Left cardiac atrium (tissue), 4 donors: ENCODE measurements at places on chromosomes 6 and 20. TPM values are rescaled to one million over a fixed set of nuclear protein-coding genes. Genes with fewer than 3 reads are reported as not detected.

GRCh38 chr6:151172751-151173150 lies 67.0 kb upstream of the AKAP12 start:
- DNase-seq, result no peak

DNA sequence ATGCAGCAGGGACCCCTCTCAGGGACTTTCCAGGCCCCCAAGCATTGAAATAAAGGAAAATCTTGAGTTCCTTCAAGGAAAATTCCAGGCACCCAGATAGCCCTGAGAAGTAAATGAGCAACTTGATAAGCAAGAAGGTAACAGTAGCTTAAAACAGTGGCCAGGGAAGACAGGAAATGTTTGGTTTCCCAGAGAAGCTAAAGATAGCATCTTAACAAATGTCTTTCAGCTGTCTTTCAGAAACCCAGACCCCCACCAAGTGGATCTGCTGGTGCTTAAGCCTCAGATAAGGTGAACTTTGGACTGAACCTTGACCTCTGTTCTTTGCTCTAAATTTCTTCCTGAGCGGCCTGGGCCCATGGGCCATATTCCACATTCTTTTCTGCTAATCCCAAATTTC lies 117.8 kb upstream of the CST7 start:
- DNase-seq, result no peak

DNA sequence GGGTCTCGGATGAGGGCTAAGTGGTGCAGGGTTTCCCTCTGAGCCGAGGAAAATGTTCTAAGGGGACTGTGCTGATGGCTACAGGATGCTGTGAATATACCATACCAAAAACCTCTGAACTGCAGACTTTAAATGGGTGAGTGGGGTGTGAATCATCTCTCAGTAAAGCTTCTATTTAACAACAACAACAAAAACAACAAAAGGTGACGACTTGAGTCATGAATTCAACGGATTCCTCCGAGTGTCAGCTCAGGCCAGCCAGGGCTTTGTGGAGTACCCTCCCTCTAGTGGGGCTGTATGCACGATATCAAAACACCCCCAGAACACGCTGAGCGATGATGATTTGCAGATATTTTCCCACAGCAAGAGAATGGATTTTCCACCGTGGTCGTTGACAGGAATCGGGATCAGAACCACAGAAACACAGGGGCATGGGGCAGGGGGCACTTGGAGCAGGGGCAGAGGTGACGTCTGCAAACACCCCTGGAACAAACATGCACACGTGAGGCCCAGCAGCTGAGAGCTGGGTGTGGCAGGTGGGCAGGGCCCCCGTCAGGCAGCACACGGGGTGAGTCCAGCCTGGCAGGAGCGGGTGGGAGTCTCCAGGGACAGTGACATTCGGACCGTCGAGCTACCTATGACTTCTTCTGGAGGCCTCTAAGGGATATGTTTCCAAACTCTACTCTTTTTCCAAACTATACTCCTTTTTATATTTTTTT lies 38.6 kb downstream of the SLC2A4RG start:
- no peak for DNase-seq

- DNase-seq, result no peak
These were observed 547.5 kb downstream of the COL12A1 start for GRCh38 chr6:74658391-74658790.

DNA sequence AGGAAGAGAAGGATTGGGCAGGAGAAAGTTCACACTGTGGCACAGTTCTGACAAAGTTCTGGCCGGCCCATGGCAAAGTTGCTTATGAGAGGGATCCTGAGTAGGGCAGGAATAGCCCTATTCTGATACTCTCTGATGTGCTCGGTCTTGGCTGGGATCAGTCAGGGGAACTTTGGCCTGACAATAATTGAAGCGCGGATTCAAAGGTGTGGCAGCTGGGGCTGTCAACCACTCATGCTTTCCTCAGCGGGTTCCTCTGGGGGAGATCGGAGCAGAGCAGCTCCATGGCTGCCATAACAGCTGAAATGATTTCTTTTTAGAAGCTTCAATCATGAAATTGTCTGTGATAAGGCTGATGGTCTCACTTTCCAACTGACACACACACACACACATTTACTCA lies 714.1 kb downstream of the DHX35 start:
- DNase-seq, result no peak

- DNase-seq, result no peak
These were observed 88.2 kb upstream of the NAA20 start for GRCh38 chr20:19929012-19929360.

DNA sequence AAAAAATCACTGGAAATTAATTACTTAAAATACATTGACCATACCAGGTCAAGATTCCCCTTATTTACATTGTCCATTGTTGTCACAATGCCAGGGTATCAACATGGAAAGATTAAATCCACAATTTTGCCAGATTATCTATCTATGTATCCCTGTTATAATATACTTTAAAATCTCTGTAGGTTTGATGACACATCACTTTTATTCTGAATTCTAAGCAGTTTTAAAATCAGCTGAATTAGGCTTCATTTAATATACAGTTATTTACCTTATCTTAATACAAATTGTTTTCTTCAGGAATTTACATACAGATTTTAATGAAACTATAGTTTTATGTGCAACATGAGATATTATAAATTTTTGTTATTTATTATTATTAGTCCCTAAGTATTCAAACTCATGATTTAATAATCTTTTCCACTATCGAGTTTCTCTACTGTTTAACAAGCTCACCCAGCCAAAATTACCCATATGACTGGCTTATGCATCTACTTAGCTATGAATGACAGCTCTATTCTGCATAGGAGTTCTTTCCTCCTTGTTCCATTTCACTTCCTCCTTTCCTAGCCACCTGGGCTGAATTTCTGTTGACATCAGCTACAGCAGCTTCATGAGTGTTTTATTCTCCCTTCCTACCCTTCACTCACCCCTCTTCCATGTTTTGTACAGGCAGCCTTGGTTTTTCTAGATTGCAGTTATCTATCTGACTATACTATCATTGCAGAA lies 654.2 kb upstream of the MAP3K7 start:
- no peak for DNase-seq

- DNase-seq, result no peak
These were observed 59.9 kb downstream of the HTR1B start for GRCh38 chr6:77403424-77403823.

DNA sequence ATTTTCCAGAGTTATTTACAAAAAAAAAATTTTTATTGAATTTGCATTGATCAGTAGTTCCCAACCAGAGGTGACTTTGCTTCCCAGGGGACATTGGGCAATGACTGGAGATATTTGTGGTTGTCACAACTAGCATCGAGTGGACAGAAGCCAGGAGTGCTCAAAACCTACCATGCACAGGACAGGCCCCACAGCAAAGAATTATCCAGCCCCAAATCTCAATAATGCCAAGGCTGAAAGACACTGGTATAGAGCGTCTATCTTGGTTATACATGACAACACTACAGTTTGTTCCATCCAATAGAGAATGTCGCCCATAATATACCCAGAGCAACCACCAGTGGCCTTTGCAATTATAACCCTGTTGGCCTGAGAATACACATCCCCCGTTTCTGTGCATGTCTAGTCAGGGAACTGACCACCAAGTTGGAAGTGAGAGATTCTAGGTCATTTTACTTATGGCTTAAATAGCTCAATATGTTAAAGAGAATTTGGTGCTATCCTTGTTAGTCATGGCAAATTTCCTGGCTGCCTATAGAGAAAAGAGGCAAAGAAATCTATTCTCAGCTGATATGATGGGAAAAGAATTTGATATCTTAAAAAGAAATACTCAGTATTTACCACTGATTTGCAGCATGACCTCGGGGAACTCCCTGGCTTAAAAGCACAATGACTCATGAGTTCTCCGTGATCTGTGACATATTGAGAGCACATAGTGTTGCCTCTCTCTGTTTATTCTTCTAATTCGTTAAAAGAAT lies 76.0 kb upstream of the ADTRP start:
- DNase-seq, result no peak

- DNase-seq, result no peak
These were observed 2.6 kb downstream of the PRR18 start for GRCh38 chr6:166305562-166306117.

UST gene
- total RNA-seq, result 3.5 TPM

SRSF6 gene
- 58.8 TPM for total RNA-seq

RIPOR2 gene
- 5.4 TPM for total RNA-seq

TMC2 gene
- total RNA-seq, result not detected
